ENCODE measurements at places on chromosomes 3 and 15. TPM values are rescaled to one million over a fixed set of nuclear protein-coding genes. Genes with fewer than 3 reads are reported as not detected.

Gene CCDC191
- 5.2 TPM for total RNA-seq

Gene SSUH2
- 0.32 TPM for total RNA-seq

Gene PP2D1
- not detected for total RNA-seq

Gene PLSCR1
- total RNA-seq: 79.2 TPM
